ENCODE measurements at places on chromosomes 13 and 19.

DNA sequence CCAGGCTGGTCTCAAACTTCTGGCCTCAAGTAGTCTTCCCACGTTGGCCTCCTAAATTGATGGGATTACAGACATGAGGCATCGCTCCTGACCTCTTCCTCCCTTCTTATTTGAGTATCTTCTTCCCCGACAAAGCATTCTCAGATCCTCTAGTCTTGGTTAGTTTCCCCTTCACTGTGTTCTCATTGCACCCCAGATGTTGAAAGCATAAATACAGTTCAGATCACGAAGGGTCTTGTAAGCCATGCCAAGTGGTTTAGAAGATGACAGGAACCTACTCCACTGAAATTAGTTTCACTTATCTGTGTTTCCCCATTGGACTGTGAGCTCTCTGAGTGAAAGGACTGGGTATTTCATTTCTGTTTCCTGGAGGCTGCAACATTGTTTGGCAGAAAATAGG, 100.7 kb downstream of the DGKH start:
- no peak overlapping the region for H3K4me3 ChIP-seq
- no peaks in the 10 kb centered on the region for H3K27me3 ChIP-seq
- no peak overlapping the region for H3K27ac ChIP-seq
- no peaks in the 10 kb centered on the region for H3K4me1 ChIP-seq

DNA sequence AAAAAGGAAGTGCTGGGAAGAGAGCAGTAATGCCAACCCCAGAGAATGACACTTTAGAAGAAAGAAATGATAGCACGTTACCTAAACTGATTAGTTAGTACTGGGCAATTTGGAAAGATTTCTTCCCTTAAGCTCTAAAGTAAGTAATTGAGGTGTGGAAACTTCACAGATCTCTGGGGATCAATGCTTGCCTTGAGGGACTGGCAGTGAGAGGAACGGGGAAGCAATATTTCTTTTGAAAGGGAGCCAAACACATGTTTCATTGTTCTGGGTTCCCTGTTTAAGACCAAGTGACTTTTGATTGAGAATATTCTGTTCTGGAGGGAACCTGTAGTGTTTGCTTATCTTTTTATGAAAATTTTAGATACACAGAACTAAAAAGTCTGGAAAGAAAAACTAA, 190.5 kb downstream of the NDFIP2 start:
- no peak for DNase-seq
- no peaks in the 10 kb centered on the region for H3K36me3 ChIP-seq
- no peaks in the 10 kb centered on the region for H3K4me1 ChIP-seq
- H3K27me3 ChIP-seq = no peaks in the 10 kb centered on the region
- no peak overlapping the region for H3K4me3 ChIP-seq

DNA sequence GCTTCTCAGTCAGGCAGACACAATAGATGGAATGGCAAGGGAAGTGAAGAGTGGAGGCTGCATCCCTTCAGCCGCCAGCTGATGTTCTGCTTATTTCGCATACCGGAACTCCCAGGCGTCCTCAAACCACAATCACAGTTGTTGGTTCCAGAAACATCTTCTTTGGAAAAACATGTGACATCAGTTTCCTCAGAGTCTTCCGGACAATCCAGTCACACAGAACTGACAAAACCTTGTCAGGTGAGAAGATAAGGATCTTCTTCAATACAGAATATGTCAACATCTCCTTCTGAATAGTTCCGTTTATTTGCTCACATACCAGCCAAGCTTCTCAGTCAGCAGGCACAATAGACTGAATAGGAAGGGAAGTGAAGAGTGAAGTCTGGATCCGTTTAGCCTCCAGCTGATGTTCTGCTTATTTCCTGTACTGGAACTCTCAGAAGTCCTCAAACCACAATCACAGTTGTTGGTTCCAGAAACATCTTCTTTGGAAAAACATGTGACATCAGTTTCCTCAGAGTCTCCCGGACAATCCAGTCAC, 45.1 kb upstream of the CEACAM21 start:
- no peak overlapping the region for H3K27ac ChIP-seq
- H3K36me3 ChIP-seq = no peaks in the 10 kb centered on the region
- H3K27me3 ChIP-seq = peaks cover 3% of the 10 kb centered on the region
- DNase-seq = no peak

DNA sequence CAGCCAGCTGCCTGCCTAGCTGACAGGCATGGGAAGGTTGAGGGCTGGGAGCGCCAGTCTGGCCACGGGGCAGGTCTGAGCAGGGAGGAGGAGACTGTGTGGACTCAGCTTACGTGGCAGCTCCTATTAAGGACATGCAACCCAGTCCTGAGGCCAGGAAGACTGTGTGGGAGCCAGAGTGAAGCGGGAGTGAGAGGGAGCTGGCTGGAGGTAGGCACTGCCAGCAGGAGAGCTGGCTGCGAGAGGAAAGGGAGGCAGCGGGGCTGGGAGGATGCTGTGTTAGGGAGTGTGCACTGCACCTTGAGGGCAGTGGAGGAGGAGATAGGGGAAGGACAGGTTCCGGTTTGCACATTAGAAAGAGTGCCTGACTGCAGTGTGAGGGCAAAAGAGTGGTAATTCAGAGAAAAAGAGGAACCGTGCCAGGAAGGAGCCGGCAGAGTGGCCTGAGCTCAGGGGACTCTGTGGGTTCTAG, 99.2 kb downstream of the SLC7A1 start:
- no peaks in the 10 kb centered on the region for H3K36me3 ChIP-seq
- no peak overlapping the region for H3K27ac ChIP-seq
- peaks cover 7% of the 10 kb centered on the region for H3K4me1 ChIP-seq
- H3K4me3 ChIP-seq = no peak overlapping the region
- peaks cover 28% of the 10 kb centered on the region for H3K27me3 ChIP-seq

- H3K36me3 ChIP-seq = no peaks in the 10 kb centered on the region
- H3K27me3 ChIP-seq = no peaks in the 10 kb centered on the region
- no peaks in the 10 kb centered on the region for H3K4me1 ChIP-seq
- DNase-seq = no peak
- no peak overlapping the region for H3K27ac ChIP-seq
- H3K4me3 ChIP-seq = no peak overlapping the region
Observed at GRCh38 chr13:59901191-59901590, 262.5 kb downstream of the DIAPH3 start.

DNA sequence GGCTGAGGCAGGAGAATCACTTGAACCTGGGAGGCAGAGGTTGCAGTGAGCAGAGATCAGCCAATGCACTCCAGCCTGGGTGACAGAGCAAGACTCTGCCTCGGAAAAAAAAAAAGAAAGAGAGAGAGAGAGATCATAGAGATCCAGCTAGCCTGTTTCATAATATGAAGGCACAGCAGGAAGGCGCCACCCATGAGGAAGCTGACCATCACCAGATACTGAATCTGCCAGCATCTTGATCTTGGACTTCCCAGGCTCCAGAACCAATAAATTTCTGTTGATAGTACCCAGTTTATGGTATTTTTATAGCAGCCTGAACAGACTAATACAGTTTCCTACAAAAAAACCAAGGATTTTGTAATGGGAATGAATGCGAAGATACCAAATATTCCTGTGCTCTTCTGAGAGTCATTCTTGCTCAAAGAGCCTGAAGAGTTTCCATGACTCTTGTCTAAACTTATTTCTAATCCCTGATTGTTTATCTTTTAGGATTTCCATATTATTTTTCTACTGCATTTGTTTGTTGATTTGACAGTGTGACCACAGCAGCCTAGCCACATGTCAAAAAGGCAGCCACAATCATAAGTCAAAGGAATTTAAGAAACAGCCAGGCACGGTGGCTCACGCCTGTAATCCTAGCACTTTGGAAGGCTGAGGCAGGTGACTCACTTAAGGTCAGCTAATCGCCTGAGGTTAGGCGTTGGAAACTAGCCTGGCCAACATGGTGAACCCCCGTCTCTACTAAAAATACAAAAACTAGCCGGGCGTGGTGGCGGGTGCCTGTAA, 37.7 kb upstream of the PDCD5 start:
- no peak overlapping the region for H3K27ac ChIP-seq
- peaks cover 3% of the 10 kb centered on the region for H3K27me3 ChIP-seq
- no peak overlapping the region for H3K4me3 ChIP-seq

- no peaks in the 10 kb centered on the region for H3K36me3 ChIP-seq
- H3K27ac ChIP-seq = no peak overlapping the region
- DNase-seq = no peak
- H3K4me3 ChIP-seq = no peak overlapping the region
- H3K27me3 ChIP-seq = no peaks in the 10 kb centered on the region
- H3K4me1 ChIP-seq = no peaks in the 10 kb centered on the region
Observed at GRCh38 chr19:32171719-32172151, 173.7 kb upstream of the ZNF507 start.

GRCh38 chr19:49214701-49215100, 57.1 kb downstream of the TRPM4 start:
- no peaks in the 10 kb centered on the region for H3K36me3 ChIP-seq
- no peaks in the 10 kb centered on the region for H3K4me1 ChIP-seq
- H3K4me3 ChIP-seq = no peak overlapping the region
- no peaks in the 10 kb centered on the region for H3K27me3 ChIP-seq
- no peak for DNase-seq

GRCh38 chr19:45560686-45561085, 23.9 kb downstream of the OPA3 start:
- H3K36me3 ChIP-seq = no peaks in the 10 kb centered on the region
- H3K27ac ChIP-seq = no peak overlapping the region

DNA sequence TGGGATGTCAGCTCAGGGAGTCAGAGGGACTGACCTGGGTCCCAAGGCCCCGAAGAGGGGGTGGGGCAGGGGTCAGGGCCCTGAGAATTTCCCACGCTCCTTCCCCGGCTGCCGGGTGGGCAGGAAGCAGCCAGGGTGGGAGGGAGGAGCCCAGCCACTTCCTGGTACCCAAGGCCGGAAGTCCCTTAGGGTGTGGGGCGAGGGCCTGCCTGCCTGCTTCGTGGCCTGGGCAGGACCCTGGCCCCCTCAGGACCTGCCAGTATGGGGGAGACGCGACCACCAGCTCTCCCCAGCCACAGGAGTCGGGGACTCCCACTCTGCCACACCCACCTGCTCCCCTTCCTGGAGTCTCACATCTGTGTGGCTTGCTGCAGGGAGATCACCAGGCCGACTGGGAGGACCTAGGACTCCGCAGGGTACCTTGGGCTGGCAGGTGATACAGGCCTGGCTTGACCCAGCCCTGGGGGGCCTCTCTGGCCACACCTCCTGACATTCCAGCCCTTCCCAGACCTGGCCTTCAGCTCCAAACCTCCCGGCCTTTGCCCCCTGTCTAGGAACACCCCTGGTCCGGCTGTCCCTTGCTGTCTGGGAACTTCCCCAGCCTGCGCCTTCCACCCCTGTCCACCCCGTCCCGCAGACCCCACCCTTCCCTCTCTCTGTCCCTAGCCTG, 9.8 kb upstream of the CIRBP start:
- H3K4me3 ChIP-seq = no peak overlapping the region
- no peak for DNase-seq
- no peaks in the 10 kb centered on the region for H3K27me3 ChIP-seq
- peak overlapping the region; percentile 69 for H3K27ac ChIP-seq
- H3K4me1 ChIP-seq = peaks cover 66% of the 10 kb centered on the region

DNA sequence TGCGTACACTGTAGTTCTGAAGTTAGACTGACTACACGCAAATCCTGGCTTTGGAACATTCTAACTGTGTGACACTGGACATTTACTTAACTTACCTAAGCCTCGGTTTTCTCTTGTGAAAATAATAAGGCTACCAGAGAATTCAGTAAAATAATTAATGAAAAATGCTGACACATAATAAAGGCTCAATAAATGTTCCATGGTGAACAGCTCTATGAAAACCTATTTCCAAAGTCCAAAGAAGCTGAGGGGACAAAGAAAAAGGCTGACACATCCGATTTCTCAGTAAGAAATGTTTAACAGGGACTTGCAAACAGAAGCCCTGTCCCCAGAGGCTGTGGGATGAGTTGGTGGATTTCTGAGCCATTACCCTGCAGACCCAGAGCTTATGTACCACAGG, 139.7 kb upstream of the GJB6 start:
- H3K4me1 ChIP-seq = no peaks in the 10 kb centered on the region
- no peak overlapping the region for H3K27ac ChIP-seq
- no peak for DNase-seq
- H3K27me3 ChIP-seq = peaks cover 13% of the 10 kb centered on the region

DNA sequence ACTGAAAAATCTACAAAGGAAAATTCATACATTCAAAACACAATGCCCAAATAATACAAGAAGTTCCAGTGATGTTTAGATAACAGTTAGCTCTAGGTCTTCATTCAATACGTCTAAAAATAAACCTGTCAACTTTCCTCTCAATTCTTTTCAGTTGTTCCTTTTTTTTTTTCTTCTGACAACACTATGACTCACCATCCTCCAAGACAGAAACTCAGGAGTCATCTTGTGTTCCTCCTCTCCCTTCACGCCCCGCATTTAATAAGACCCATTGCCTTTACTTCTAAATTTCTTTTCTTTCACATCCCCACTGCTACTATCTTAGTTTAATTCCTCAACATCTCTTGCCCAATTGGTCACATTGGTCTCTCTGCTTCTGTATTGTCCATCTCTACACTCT, 759.9 kb downstream of the GPC5 start:
- H3K27ac ChIP-seq = no peak overlapping the region
- no peak overlapping the region for H3K4me3 ChIP-seq
- H3K4me1 ChIP-seq = peaks cover 3% of the 10 kb centered on the region
- no peaks in the 10 kb centered on the region for H3K27me3 ChIP-seq

DNA sequence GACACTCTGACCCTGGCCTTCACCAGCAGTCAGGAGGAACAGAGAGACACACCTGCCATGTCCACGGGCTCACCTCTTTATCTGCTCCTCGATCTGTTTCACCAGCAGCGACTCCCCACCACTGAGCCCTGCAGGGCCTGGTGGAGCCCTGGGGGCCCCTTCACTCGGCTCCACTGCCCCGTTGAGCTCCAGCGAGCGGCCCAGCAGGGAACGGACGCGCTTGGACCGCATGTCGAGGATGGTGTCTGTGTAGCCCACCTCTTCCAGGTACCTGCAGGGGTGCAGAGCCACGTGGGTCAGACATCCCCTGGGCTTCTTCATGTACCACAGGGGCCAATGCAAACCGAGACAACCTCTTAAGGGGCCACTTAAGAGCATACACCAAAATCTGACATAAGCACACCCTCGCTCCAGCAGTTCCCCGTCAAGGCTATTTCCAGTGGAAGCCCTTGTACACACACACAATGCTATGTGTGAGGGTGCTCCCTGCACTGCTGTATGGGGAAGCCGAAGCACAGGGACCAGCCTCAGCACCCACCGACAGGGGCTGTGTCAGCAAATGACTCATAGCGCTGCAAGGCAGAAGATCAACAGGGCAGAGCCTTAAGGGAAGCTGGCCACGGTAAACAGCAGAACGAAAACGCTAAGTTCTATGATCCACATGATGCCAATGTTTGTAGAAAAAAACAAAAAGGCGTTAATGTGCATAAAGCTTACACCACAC, 12.7 kb upstream of the FKRP start:
- H3K4me1 ChIP-seq = peaks cover 46% of the 10 kb centered on the region
- peak overlapping the region; percentile 72 for H3K27ac ChIP-seq
- no peaks in the 10 kb centered on the region for H3K27me3 ChIP-seq
- DNase-seq = peak; percentile 72

GRCh38 chr13:50998326-50998725, 88.7 kb downstream of the RNASEH2B start:
- DNase-seq = no peak
- H3K4me3 ChIP-seq = no peak overlapping the region
- H3K27ac ChIP-seq = no peak overlapping the region
- H3K36me3 ChIP-seq = no peaks in the 10 kb centered on the region

GRCh38 chr13:59261928-59262488, 901.7 kb downstream of the DIAPH3 start:
- no peak overlapping the region for H3K27ac ChIP-seq
- H3K27me3 ChIP-seq = no peaks in the 10 kb centered on the region
- no peaks in the 10 kb centered on the region for H3K36me3 ChIP-seq
- DNase-seq = no peak
- H3K4me3 ChIP-seq = no peak overlapping the region
